ENCODE measurements at places on chromosomes 2 and 18. TPM values are rescaled to one million over a fixed set of nuclear protein-coding genes. Genes with fewer than 3 reads are reported as not detected.

GPR45 gene
- total RNA-seq: not detected

GALNT13 gene
- total RNA-seq: not detected

DNA sequence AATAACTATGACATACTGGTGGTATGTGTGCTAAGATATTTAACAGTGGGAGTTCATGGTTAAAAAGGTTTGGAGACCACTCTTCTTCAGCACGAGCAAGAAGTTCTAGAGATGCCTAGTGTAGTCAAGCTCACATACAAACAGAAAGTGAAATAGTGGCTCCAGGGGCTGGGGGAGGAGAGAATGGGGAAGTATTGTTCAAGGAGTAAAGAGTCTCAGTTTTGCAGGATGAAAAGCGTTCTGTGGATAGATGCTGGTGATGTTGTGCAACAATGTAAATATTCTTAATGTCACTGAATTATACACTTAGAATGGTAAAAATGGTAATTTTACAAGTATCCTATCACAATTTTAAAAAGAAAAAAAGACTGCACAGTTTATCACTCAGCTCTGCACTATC, 29.0 kb upstream of the EPAS1 start:
- H3K36me3 ChIP-seq: no peaks in the 10 kb centered on the region
- H3K27me3 ChIP-seq: no peaks in the 10 kb centered on the region
- no peak overlapping the region for H3K4me3 ChIP-seq
- H3K27ac ChIP-seq: no peak overlapping the region
- DNase-seq: no peak
- H3K4me1 ChIP-seq: peaks cover 30% of the 10 kb centered on the region

DNA sequence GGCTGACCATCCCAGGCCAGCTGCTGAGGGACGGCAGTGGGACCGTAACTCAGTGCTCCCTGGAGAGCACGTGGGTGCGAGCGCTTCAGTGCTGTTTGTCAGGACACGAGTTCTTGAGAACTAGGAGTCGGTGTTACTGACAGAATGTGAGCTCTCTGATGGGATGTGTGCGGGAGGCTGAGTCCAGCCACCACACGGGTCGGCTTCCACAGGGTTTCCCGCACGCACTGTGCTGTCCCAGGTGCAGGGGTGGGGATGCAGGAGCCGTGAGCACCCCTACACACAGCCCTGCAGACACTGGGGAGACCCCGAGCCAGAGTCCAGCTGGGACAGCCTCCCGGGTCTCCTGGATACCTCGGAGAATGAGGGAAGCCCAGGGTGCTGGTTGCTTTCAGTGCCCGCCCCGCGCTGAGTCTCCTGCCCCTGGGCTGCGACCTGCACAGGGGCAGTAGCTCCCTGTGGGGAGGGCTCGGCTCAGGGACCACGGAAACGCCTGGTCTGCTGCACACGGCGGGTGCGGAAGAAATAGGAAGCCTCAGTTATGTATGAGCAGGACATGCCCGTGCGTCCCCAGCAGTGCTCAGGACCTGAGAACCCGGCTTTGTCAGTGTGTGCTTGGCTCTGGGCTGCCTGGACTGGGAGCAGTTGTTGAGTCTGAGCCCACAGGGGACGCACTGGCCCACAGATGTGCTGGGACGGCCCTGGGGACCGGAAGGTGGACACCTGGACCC, 71.2 kb downstream of the KCNG2 start:
- no peak overlapping the region for H3K27ac ChIP-seq
- H3K27me3 ChIP-seq: no peaks in the 10 kb centered on the region
- no peak overlapping the region for H3K4me3 ChIP-seq
- H3K36me3 ChIP-seq: no peaks in the 10 kb centered on the region
- H3K4me1 ChIP-seq: no peaks in the 10 kb centered on the region

GRCh38 chr2:160169988-160170387, 30.1 kb downstream of the ITGB6 start:
- H3K4me3 ChIP-seq: no peak overlapping the region
- H3K36me3 ChIP-seq: no peaks in the 10 kb centered on the region
- H3K27me3 ChIP-seq: no peaks in the 10 kb centered on the region
- no peaks in the 10 kb centered on the region for H3K4me1 ChIP-seq

GRCh38 chr18:9984080-9984479, 70.3 kb downstream of the VAPA start:
- H3K4me3 ChIP-seq: no peak overlapping the region
- DNase-seq: no peak
- no peaks in the 10 kb centered on the region for H3K4me1 ChIP-seq
- H3K36me3 ChIP-seq: no peaks in the 10 kb centered on the region

- H3K4me1 ChIP-seq: no peaks in the 10 kb centered on the region
- no peaks in the 10 kb centered on the region for H3K27me3 ChIP-seq
- no peaks in the 10 kb centered on the region for H3K36me3 ChIP-seq
- DNase-seq: peak; percentile 38
- H3K4me3 ChIP-seq: no peak overlapping the region
Observed at GRCh38 chr18:69948919-69949537, 1.4 kb upstream of the CD226 start.

- H3K4me1 ChIP-seq: no peaks in the 10 kb centered on the region
- H3K36me3 ChIP-seq: no peaks in the 10 kb centered on the region
- no peak overlapping the region for H3K27ac ChIP-seq
- DNase-seq: no peak
Observed at GRCh38 chr2:10916953-10917352, 5.2 kb downstream of the KCNF1 start.
